CD8-positive, alpha-beta memory T cell (primary cell): ENCODE measurements at places on chromosomes 2 and 18. TPM values are rescaled to one million over a fixed set of nuclear protein-coding genes. Genes with fewer than 3 reads are reported as not detected.

- DNase-seq = no peak
Measured at GRCh38 chr2:204849892-204850291, 304.6 kb downstream of the PARD3B start.

DNA sequence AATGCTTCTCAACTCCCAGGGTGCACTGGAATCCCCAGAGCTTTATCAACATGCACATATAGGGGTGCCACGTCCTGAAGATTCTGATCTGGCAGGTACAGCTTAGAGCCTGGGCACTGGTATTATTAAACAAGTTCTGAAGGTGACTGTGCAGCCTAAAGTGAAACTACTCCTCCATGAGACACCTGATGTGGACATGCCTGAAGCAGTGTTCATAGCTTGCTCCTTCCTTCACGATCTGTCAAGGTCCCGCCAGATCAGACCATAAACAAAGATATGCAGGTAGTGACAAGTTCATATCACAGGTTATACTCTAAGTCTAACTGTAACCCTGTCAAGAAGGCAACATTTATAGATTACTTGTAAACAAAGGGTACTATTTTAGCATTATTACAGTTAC, 65.3 kb upstream of the DNER start:
- no peak for DNase-seq

DNA sequence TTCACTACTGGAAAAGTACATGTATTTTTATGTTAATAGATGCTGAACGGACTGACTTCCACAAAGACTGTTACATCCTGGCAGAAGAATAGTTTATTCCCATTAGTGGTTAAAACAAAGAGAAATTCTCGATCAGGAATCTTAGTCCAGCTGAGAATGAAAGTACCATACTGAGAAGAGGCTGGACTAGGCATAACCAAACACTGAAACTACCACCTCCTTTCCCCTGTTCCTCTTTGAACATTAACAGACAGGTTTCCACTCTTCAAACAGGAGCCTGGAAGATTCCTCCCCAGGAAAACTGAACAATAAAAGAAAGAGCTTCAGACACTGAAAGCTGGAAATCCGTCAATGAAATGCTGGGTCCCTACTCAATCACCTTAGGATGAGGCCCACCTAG, 25.8 kb downstream of the LDAH start:
- no peak for DNase-seq

- no peak for DNase-seq
Measured at GRCh38 chr2:239897596-239898235, 127.4 kb downstream of the NDUFA10 start.

GRCh38 chr2:176931588-176932563, 280.7 kb upstream of the HNRNPA3 start:
- peak; percentile 12 for DNase-seq

DNA sequence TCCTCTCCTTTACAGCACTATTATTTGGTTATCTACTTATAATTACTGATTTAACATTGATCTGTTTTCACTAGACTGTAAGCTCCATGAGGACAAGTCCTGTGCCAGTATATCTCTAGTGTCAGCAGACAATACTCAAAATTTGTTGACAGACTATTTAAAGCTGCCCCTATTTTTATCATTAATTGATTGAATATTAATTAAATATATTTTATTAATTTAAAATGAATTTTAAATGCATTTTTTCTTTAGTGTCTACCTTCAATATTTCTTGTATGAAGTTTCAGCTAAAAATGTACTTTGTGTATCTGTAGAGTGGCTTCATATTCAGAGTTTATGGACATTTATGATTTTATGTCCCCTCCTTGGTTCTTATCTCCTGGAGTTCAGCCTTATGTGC, 26.4 kb upstream of the FHOD3 start:
- no peak for DNase-seq

GRCh38 chr2:189763908-189764661, 1.5 kb upstream of the OSGEPL1 start:
- no peak for DNase-seq

- no peak for DNase-seq
Measured at GRCh38 chr2:238848976-238849853, 1.3 kb downstream of the TWIST2 start.

- DNase-seq = no peak
Measured at GRCh38 chr18:2538236-2538635, 33.1 kb downstream of the METTL4 start.

Gene GATA6
- 0.11 TPM for total RNA-seq
